ENCODE measurements at places on chromosomes 2 and 18.

GRCh38 chr2:62408241-62408677 is 97.7 kb downstream of the TMEM17 start:
- DNase-seq, result no peak

DNA sequence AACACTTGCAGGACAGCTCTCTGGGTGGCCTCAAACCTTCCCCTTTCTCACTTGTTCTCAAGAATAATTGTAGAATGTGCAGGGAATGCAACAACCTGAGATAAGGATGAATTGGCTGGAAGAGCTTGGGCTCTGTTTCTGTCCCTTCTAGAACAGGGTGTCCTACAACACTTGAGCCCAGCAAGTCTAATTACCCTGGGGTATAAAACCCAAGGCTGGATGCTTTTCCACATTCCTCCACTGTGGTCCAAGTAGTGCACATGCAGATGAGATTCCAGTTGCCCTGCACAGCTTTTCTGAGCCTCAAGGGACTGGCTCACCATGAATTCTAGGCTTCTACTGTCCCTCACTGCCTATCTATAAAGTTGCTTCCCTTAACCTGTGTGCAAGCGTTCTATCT is 140.8 kb upstream of the SPATS2L start:
- DNase-seq, result no peak

DNA sequence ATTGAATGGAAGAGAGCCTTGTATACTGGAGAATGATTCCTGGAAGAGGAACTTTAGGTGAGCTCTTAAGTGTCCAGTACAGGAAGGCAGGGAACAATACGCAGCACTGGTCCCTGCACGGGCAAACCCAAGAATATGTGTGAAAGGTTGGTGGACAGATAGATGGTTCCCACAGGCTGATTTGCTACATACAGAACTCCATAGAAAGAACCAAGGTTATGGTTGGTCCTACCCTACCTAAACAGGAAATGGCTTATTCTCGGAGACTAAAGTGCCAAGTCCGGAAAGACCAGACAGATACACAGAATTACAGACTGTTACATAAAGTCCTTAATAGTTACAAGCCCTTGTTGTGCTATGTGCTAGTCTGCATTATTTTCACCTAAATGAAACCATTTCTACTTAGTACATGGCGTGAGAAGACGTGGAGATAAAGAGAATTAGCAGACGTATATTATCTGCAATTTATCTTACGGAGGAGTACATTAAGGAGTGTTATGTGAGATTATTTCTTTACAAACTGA is 1.2 kb downstream of the REV1 start:
- no peak for DNase-seq

GRCh38 chr18:66440433-66440832 is 163.5 kb downstream of the CDH19 start:
- no peak for DNase-seq

DNA sequence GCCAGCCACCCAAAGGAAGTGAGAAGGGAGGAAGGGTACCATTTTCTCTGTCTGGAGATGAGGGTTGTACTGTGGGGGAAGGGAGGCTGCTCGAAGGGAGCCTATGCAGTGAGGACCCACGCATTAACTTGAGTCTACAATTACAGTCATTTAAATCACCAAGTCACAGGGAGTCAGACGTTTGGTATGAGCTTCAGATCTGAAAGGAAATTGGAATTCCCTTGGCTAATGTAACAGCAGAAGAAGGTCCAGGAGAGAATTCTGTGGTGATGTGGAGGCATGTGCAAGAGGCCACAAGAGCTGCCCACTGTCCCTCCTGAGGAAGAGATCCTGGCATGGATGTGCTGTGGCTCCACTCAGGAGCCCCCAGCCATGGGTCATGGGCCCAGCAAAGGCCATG is 22.5 kb downstream of the DAPL1 start:
- DNase-seq, result no peak

- DNase-seq, result no peak
Measured at GRCh38 chr18:63562284-63562683, 20.1 kb downstream of the SERPINB12 start.

Measured in inflammatory macrophage (primary cell).